PC-9 (cell line): ENCODE measurements at places on chromosomes 2 and 18. TPM values are rescaled to one million over a fixed set of nuclear protein-coding genes. Genes with fewer than 3 reads are reported as not detected.

ID2 gene
- 0.61 and 0.95 TPM in 2 replicates for total RNA-seq

PAX3 gene
- total RNA-seq, result not detected in 2 replicates

GRCh38 chr2:159900343-159900742 is 102.3 kb upstream of the CD302 start:
- no peaks in the 10 kb centered on the region for H3K36me3 ChIP-seq
- no peak overlapping the region for H3K27ac ChIP-seq
- 0 out of 2 replicates have a peak, but pooled peaks cover 4% of the 10 kb centered on the region for H3K4me1 ChIP-seq
- no peak for DNase-seq
- no peak overlapping the region for H3K4me3 ChIP-seq

GRCh38 chr2:205858881-205859441 is 176.7 kb downstream of the NRP2 start:
- H3K4me3 ChIP-seq, result no peak overlapping the region
- no peak for DNase-seq
- no peaks in the 10 kb centered on the region for H3K36me3 ChIP-seq

DNA sequence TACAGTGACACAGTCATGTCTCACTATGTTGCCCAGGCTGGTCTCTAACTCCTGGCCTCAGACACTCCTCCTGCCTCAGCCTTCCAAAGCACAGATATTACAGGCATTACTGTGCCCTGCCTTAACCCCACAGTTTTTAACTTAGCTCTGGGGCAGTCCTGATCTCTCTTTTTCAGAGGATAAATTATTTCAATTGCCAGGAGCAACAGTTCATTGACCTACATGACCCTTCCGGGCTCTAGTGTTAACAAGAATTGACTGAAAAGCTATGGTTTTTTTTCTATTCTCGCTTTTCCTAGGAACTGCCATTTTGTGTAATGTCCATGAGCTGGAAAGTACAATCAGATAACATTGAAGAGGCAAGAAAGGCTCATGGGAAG is 92.8 kb downstream of the HNRNPLL start:
- H3K27me3 ChIP-seq, result no peaks in the 10 kb centered on the region
- H3K27ac ChIP-seq, result no peak overlapping the region
- no peak overlapping the region for H3K4me3 ChIP-seq

GRCh38 chr2:235964787-235965390 is 203.3 kb downstream of the GBX2 start:
- H3K36me3 ChIP-seq, result no peaks in the 10 kb centered on the region
- H3K4me1 ChIP-seq, result no peaks in the 10 kb centered on the region
- DNase-seq, result peak; percentile 27
- no peaks in the 10 kb centered on the region for H3K27me3 ChIP-seq

- no peak overlapping the region for H3K4me3 ChIP-seq
- DNase-seq, result no peak
- H3K27ac ChIP-seq, result no peak overlapping the region
- no peaks in the 10 kb centered on the region for H3K4me1 ChIP-seq
Measured at GRCh38 chr2:232787806-232788205, 11.4 kb upstream of the KCNJ13 start.

- no peak for DNase-seq
- H3K36me3 ChIP-seq, result no peaks in the 10 kb centered on the region
- no peak overlapping the region for H3K4me3 ChIP-seq
- H3K27ac ChIP-seq, result no peak overlapping the region
- H3K27me3 ChIP-seq, result no peaks in the 10 kb centered on the region
- H3K4me1 ChIP-seq, result no peaks in the 10 kb centered on the region
Measured at GRCh38 chr2:85853499-85854165, 35.2 kb downstream of the ST3GAL5 start.

DNA sequence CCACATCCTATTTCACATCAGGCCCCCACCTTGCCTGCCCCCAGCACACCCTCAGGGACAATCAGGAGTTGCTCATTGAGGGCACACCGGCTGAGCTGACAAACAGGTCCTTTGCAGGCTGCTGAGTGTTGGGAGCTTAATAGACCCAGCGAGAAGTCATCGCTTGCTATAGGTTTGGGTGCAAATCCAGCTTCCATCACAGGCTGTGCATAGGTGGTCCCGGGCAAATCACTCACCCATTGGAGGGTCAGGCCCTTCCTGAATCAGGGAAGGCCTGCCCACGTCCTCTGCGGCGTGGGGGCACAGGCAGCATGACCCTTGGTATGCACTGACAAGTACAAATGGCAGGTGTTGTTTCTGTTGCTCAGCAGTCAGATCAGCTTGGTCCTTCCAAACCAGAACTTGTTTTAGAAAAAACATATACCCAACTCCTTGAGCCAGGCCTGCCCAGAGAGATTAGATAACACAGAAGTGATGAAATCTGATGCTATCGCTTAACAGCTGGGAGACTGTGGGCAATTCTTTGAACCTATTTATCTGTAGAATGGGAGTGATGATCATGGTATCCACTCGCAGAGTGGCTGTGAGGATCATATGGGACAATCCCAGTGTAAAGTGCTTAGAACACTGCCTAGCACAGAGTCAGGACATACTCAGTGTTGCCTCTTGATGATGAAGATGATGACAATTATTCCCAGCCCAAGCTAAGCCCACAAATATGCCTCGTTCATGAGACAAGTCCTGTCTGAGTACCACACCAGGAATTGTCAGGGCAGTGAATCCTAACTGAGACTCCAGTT is 34.9 kb downstream of the SMAD7 start:
- H3K27ac ChIP-seq, result no peak overlapping the region
- H3K4me3 ChIP-seq, result no peak overlapping the region
- H3K36me3 ChIP-seq, result no peaks in the 10 kb centered on the region
- no peak for DNase-seq
- no peaks in the 10 kb centered on the region for H3K27me3 ChIP-seq
- no peaks in the 10 kb centered on the region for H3K4me1 ChIP-seq

DNA sequence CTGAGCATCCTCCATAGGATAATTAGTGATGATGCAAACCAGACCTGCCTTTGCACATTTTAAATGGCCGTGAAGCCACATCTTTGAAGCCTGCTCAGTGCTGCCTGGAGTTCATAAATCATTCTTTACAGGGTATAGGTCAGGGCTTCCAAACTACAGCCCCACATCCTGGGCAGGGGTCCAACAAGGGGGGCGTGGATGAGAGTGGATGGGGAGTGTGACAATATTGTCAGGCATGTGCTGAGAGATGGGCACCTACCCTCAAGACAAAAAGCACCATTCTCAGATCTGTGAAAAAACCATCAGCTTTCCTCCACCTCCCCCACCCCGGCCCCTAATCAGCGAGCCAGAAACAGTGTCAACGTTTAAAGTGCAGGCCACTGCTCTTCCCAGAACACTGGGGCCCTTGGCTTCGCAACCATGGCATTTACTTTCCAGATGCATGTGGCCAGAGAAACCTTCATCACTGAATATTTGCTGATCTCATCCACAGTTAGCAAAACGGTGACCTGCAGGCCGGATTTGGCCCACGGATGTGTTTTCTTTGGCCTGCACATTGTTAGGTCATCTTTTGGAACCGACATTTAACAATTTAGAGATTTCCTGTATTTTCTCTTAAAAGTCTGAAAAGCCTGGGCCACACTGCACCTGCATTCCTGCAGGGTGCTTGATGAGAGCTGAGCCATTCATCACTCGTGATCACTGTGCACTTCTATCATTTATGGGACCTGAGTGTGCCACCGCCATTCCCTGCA is 130.7 kb downstream of the ANKRD44 start:
- H3K36me3 ChIP-seq, result no peaks in the 10 kb centered on the region
- no peak overlapping the region for H3K27ac ChIP-seq
- H3K4me3 ChIP-seq, result no peak overlapping the region

GRCh38 chr2:217941339-217941738 is 61.5 kb downstream of the TNS1 start:
- DNase-seq, result no peak
- H3K27me3 ChIP-seq, result no peaks in the 10 kb centered on the region; the same call in 1 of the 2 replicates
- H3K4me1 ChIP-seq, result no peaks in the 10 kb centered on the region
- no peaks in the 10 kb centered on the region for H3K36me3 ChIP-seq
- H3K27ac ChIP-seq, result no peak overlapping the region
- no peak overlapping the region for H3K4me3 ChIP-seq

COBLL1 gene
- total RNA-seq, result 6.6 and 8.0 TPM in 2 replicates

DNA sequence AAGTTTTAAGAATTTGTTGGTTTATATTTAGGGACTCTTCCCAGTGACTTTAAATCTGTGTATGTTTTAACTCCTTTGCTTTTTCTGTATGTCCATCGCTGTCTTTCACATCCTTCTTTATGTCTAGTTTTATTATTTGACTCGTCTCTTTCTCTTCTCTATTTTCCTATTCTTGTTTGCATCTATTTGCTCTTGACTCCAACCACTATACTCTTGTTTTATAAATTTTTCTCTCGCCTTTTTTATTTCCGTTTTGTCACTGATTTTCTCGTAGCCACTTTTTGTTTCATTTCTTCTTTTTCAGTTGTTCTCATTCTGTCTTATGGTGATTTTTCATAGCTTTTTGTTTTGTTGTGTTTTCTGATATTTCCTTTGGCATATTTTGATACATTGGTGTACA is 170.5 kb upstream of the NETO1 start:
- no peaks in the 10 kb centered on the region for H3K27me3 ChIP-seq
- DNase-seq, result no peak
- no peaks in the 10 kb centered on the region for H3K36me3 ChIP-seq
- no peak overlapping the region for H3K4me3 ChIP-seq
- H3K4me1 ChIP-seq, result no peaks in the 10 kb centered on the region

GRCh38 chr2:20568501-20569463 is 82.1 kb downstream of the HS1BP3 start:
- H3K27me3 ChIP-seq, result no peaks in the 10 kb centered on the region
- H3K27ac ChIP-seq, result peak overlapping the region; percentile 46
